ENCODE measurements at places on chromosomes 3 and 15. TPM values are rescaled to one million over a fixed set of nuclear protein-coding genes. Genes with fewer than 3 reads are reported as not detected.

GRCh38 chr3:29515451-29515850 lies 234.6 kb downstream of the RBMS3 start:
- no peak for DNase-seq

DNA sequence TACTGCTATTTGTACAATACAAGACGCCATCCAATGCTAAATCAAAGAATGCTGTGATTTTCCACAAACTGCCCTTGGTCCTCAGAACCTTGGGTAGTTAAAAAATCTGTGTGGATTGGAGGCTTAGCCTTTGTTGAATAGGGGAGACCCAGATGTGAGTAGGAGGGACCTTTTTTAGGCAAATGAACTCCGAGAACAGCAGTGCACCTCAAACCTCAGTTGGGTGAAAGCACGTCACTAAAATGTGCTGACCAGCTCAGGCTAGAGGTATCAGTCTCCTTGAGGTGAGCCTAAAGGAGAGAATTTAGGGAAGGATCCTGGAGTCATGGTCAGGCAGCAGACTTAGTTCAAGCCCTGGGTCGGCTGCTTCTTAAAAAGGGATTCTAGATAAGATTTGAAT lies 200.7 kb downstream of the SOX2 start:
- no peak for DNase-seq

- no peak for DNase-seq
These were observed 8.6 kb downstream of the GABRR3 start for GRCh38 chr3:98026425-98027084.

- DNase-seq = no peak
These were observed 149.6 kb downstream of the CHDH start for GRCh38 chr3:53696401-53697172.

GRCh38 chr3:197203714-197204146 lies 94.7 kb downstream of the DLG1 start:
- no peak for DNase-seq

DNA sequence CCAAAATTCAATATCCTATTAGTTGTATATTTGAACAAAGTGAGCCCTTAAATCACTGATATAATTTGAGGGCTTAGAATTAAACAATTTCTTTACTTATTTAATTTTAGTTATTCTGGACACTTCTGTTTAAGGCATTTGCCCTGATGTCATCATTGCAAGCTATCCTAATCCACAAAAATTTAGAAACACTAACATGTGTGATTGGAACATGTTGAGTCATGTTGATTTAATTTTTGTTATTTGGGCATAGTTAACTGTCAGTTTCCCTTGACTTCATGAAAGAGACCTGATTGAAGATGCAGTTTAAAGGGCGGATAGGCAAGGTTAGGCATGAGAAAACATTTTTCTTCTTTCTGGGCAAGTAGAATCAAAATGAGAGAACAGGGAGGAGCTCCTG lies 682.6 kb downstream of the ROBO1 start:
- DNase-seq = no peak

DNA sequence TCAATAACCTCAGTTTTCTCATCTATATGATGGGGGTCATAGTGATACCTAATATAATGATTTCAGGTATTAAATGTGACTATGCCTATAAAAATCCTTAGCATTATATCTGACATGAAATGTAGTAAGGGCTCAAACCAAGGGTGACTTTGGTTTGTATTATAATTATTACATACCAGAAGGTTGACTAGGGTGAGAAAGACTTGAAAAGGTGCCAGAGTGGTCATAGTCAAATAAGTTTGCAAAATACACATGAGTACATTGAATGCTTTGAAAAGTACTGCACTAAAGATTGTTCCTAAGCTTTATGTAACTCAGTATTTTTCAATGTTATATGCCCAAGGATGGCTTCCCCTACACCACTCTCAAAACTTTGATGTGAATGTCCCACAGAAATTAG lies 297.2 kb downstream of the ARPP21 start:
- DNase-seq = no peak

DNA sequence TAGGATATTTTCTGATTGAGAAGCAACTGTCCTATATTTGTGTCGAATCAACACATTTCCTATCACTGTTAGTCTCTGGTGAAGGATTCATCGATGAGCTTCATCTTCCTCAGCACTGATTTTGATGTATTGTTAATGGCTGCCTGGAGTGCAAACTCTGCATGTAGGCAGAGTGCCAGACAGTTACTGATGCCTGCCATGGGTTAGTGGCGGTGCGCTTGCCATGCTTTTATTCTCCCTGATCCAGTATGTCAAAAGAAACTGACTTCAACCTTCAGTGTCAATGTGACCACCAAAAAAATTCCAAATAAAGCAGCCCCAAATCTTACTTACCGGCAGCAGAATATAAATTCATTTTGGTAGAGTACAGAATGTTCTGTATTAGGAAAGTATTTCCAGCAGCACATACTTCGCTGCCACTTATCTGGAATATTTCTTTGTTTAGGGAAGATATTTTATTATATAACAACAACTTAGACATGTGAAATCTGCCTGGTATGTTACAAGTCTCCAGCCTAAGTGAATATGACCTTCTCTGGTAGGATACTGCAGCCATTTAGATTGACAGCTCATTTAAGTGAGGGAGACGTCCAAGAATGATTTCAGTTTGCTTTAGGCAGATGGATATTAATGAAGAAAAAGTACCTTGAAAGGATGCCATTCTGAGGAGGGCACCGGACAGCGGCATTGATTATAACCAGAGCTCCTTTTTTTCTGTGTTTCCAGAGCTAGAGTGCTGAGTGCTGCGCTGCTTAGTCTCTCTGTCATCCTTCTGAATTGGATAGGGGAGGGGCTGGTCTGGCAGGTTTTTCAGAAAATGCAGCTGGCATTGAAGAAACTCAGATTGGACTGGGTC lies 59.9 kb downstream of the ARHGEF26 start:
- no peak for DNase-seq

- DNase-seq = peak; percentile 46
These were observed at the start of gene ANKRD63 for GRCh38 chr15:40282869-40283614. Gene ANKRD63 (minus strand): TSS chr15:40283064. CDS start chr15:40282586, 478 bp downstream.

HRG gene
- not detected for total RNA-seq

DNA sequence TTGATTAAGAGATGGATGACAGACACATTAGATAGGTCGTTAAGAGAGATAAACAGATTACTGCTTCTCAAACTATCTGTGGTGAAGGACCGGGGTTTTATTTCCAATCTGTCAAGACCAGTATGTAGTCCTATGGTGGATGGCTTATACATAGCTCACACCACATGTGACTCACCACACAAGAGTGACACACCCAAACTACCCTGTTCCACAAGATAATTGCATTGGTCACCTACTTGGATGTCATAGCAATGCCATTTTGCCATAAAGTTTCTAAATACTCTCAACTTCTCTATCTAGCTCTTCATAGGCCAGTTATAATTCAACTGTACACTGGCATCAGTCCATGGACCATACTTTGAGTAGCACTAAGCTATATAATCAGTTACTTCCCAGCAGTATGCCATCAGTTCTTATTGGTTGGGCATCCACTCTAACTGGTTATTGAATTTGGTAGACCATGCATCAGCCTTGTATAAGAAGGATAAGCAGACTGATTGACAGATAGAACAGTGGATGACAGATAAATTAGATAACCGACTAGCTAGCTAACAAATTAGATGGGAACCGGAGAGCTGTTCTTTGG lies 11.6 kb downstream of the WWTR1 start:
- DNase-seq = no peak

DNA sequence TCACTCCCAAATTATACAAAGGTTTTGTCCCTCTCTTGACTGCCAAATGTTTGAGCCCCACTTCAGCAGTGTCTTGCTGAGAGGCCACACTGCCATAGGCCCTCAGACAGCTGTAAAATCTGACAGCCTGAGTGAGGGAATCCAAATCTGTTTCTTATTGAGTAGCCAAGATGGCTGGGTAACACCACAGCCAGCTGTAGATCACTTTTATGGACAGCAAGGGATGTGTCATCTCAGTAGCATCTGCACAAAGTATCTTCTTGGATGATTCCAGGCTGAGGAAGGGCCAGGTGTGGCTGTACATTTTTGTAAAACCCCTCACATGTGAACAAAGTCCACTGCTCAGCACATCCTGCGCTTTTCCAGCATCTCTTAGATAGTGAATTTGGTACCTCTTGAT lies 237.0 kb upstream of the LRTM1 start:
- DNase-seq = no peak
